Activated T-helper 1 cell treated with anti-CD3 and anti-CD28 coated beads, Interleukin-2, amount 50 U/mL, for 16 hours (primary cell): ENCODE measurements at places on chromosomes 3 and 15.

- DNase-seq, result no peak
Observed at GRCh38 chr3:197364410-197365071, 66.1 kb upstream of the DLG1 start.

DNA sequence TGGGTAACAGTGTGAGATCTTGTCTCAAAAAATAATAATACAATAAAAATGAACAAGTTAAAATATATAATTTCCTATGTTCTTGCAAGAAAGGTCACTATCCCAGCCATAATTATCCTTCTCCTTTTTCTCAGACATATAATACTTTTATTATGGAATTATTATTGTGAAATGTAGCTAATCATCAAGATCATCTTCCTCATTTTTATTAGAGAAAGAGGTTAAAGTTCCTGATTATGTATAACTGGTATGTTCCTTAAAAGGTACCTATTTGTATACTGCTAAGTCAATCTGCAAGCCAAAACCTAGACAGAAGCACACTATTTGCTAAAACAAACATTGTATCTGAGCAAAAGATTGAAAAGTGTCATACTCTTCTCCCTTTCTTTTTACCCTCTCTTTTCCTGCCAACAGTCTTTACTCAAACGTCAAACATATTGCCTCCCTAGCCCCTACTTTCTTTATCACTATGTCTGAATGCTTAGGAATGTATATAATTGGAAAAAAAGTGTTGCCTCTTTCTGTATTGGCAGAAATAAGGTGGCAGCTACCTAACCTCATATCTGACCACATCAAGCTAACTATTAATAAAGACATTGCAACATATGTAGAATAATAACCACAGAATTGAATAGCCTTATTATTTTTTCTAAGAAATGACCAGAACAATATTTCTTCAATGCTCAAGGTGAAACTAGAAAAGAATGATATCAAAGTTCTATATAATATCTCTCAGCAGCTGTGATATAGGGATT lies 18.5 kb downstream of the SEC11A start:
- DNase-seq, result no peak

- no peak for DNase-seq
Observed at GRCh38 chr3:17986348-17986816, 244.0 kb upstream of the TBC1D5 start.

- DNase-seq, result no peak
Observed at GRCh38 chr15:72105111-72105510, 12.8 kb downstream of the MYO9A start.

- DNase-seq, result no peak
Observed at GRCh38 chr3:197889204-197889930, 60.6 kb upstream of the RPL35A start.
